Pulmonary artery endothelial cell (primary cell): ENCODE measurements at places on chromosomes 2 and 18. TPM values are rescaled to one million over a fixed set of nuclear protein-coding genes. Genes with fewer than 3 reads are reported as not detected.

The POMC gene
- total RNA-seq = 0.13 and 0.28 TPM in 2 replicates

The SGPP2 gene
- total RNA-seq = not detected in 2 replicates

The FLACC1 gene
- total RNA-seq = 0.33 and 0.56 TPM in 2 replicates

The RUFY4 gene
- not detected in 2 replicates for total RNA-seq

The TRABD2A gene
- total RNA-seq = 0.59 and 0.92 TPM in 2 replicates

The CCDC85A gene
- 16.2 and 29.1 TPM in 2 replicates for total RNA-seq

DNA sequence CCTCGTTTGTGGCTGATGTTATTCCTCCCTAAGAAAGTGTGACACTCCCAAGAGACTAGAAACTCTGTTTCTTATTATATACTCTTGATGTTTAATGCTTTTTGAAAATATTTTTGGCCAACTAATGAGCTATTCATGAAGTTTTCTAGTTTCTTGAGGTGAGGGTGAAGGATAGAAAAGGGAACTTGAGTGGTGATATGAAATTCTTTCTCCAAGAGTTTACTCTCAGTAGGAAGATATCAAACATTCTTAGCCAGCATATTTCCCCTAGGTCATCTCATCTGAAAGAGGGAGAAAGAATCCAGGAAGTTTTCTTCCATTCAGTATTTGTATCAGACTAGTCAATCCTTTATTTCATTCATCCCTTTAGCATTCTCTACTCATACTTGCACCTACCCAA is 95.7 kb downstream of the MAP3K20 start:
- no peak for DNase-seq

- DNase-seq = no peak
Measured at GRCh38 chr18:67938660-67939059, 422.1 kb upstream of the DSEL start.

DNA sequence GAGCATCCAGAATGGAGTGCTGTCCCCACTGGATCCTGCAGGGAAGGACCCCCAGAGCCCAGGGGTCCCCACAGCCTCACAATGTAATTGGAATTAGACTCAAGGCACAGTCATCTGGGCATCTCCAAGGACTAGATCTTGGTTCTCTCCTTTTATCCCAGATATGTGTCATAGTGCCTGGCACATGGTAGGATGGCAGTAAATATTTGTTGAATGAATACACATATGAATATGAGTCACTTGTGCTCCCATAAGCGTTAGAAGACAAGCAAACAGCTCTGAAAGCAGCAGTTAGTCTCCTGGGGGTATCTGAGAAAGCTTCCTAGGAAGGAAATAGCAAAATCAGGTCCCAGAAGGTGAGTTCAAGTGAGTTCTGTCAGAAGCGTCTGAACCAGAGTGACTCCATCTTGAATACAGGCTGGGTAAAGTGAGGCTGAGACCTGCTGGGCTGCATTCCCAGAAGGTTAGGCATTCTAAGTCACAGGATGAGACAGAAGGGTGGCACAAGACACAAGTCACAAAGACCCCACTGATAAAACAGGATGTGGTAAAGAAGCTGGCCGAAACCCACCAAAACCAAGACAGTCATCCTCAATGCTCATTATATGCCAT is 234.1 kb upstream of the ID2 start:
- DNase-seq = no peak

DNA sequence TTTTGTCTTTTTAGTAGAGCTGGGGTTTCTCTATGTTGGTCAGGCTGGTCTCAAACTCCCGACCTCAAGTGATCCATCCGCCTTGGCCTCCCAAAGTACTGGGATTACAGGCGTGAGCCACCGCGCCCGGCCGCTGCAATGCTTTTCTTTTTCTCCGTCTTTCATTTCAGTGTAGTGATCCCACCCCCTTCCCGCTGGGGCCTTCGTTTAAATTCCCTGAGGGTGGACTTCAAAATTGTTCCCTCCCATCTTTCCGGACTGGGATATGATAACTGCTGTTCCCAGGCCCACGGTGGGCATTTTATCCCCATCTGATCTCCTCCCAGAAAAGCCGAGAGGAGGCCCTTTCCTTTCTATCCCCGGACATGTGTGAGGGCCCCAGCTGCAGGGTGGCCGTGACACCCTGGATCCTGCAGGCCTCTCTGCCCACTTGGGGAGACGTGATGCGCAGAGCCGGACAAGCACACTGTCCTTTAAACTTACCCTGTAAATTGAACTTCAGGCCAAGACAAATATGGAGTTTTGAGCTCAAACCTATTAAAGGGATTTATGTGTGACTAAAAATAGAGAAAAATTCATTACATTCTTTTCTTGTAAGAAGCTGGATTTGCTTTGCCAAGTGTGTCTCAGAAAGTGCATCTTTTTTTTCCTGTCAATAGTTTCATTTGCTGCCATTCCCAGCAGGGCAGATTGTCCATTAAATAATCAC is 54.5 kb upstream of the AFF3 start:
- DNase-seq = no peak

GRCh38 chr18:76490670-76491472 is 4.2 kb downstream of the ZNF516 start:
- no peak for DNase-seq

DNA sequence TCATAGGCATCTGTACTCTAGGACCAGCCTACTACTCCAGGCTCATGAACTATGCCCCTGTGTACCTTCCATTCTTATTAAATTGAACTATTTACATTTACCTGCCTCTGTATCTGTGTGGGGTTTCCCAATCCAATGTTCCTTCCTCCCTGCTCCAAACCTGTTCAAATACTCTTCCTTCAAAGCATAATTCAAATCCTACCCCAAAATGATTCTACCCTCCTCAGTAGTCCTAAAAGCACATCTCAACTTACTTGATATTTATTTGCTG is 3.8 kb downstream of the MEMO1 start:
- DNase-seq = no peak

DNA sequence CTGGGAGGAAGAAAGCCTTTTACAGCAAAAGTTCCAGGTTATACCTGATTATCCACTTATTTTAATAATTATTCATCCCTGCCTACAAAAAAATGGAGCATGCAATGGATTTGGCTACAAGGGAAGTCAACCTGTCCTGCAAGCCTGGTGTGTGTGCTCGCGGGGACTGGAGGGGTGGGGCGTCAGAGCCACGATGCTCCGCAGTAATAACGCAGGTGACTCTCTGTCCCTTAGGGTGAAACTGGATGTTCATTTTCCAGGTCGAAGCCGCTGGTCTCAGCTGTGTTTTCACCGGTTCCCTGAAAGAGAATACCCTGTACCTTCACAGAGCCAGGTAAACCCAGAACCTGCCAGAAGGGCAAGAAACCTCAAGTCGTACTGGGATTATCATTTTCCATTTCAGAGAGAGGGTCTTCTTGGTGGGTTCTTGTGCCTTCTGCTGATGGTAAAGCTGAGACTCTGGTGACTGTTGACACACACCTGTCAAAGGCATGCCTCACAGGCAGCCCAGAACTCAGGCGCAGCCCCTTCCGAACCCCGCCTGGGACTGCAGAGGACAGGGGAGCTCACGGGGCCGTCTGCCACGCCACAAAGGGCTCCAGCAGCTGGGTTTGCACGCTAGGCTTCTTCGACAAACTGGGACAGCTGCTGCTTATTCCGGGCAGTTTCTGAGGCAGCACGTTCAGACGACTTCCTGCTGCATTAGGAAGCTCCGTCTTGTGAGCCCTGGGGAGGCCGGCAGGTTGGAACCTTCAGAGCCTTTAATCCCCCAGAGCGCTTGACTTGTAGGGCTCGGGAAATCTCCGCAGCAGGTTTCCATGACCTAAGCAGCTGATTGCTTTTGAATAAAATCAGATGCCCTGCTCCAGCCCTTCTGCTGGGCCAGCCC is 58.6 kb downstream of the KCNG2 start:
- DNase-seq = no peak

DNA sequence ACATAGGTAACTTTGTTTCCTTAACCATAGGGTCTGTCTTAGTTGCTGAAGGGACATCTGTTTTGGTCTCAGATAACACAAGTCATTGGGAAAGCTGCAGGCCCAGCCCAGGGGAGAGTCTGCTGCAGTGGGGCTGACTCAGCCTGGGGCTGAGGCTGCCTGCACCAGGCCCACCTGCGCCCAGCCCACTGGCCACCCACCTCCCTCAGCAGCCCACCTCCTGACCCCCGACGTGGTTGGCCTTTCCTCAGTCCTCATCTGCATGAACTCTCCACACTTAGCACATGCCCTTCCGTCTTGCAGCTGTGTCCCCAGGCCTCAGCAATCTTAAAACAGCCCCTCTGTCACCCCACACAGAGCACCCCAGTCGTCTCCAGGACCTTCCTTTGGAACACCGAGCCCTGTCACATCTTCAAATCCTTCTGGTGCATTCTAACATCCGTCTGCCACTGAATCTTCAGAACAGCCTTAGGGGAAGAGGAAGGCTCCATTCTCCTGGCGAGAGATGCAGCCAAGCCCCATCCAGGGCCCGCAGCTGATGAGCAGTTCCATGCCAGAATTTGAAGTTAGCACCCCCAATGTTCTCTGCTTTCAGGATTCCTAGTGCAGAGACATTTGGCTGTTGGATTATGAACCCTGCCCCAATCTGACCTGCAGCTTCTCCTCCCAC is 231.4 kb downstream of the SEPTIN10 start:
- DNase-seq = no peak

DNA sequence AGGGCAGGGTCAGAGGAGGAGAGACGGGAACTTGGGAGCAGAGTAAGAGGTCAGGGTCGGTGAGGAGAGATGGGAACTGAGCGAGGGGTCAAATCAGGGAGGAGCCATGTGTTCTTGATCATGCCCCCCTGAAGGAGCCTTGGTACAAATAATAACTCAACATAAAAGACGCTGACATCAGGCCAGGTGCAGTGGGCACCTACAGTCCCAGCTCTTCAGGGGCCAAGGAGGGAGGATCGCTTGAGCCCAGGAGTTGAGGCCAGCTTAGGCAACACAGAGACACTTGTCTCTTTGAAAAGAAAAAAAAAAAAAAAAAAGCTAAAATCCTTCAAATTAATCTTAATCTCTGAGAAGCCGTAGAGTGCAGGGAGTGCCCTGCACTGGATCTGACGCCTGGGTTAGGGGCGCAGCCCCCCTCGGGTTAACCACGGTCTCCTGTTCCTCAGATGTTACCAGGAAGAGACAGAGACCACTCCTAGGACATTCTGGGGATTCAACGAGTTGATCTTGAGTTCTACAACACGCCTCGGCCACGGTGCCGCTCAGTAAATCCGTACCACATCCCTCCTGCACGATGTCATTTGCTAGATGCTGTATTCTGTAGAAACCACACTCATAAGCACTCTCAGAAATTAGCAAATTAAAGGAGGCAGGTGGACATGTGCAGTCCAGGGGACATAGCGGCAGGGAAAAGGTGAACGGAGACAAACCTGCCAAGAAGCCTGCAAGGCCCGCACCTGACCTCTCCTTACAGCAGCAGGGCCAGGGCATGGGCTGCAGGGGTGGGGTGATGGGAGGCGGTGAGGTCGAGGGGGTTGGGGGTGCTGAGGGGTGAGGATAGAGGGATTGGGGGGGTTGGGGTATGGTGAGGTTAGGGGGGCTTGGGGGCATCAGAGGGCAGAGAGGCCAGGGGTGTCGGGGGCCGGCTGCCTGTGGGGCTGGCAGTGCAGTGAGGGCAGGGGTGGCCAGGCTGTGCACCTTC is 29.2 kb downstream of the SLC66A2 start:
- DNase-seq = no peak

DNA sequence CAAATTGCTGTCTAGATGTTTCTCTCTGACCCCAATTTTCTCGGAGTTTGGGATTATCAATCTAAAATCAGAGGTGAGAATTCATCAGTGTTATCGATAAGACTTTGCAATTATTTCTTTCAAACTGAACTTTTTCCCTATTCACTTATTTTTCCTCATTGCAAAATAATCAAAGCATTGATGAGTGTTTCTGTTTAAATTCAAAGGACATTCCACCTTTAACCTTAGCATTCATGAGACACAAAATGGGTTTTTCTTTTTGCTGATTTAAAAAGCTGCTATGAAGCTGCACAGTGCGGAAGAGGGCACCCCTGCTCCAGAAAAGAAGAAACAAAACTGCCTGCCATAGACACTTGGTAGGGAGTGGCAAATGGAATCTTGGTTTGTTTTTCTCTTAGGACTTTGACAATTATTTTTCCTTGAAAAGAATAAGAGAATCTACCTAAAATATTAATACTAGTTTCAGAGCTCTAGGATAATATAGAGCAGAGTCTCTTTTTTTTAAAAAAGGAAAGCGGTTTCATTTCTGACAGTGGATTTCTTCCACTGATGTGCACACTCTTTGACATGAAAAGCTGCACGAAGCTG is 203.4 kb downstream of the TGIF1 start:
- no peak for DNase-seq

GRCh38 chr2:1602278-1603010 is 141.9 kb downstream of the PXDN start:
- DNase-seq = no peak

DNA sequence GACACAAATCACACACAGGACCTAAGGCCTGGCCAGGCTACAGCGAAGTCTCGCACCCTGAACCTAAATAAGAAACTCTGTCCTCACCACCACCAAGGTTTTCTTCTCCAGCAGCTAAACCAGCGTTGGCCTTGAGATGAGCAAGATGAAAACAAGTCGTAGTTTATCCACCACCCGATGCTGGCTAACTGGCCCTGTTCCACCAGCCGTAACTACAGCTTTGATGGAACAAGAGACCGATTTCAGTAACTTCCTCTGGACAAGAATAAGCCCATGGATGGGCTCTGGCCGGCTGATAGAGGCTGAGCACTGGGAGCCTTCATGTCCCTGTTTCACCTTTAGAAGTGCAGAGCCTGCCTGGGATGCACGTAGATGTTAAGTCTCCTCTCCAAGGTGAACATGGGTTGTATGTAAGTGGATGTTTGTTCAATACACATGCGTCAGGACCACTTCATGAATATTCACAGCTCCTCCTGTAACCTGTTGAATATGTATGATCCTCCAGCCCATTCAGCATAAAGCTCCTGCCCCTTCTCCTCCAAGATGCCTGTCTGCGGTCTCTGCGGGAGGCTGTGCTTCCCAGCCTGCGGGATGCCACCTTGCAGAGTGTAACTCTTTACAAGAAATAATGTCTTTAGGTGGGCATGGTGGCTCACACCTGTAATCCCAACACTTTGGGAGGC is 24.2 kb downstream of the ADI1 start:
- DNase-seq = no peak

DNA sequence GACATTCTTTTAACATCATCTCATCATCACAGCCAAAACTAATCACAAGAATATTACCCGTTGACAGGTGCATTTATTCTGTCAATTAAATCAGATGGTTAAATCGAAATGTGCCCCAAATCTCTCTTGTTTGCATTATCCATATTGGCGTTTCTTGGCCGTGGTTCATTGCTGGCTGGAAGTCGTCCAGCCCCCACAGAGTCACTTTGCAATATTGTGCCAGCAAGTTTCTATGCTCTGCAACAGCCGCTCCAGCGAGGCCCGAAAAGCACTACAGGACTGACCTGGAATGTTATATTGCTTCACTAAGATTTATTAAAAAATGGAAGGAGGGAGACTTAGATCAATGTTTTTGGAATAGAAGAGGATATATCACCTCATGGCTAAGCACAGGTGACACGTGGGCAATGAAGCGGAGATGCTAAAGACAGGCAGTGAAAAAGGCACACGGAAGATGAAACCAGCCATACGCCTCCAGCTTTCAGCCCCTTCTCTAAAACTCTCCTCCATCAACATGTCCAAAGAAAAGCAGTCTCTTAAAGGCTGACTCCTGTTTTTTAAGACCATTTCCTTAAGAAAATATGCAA is 176.8 kb upstream of the VRK2 start:
- no peak for DNase-seq
